Stimulated activated CD8-positive, alpha-beta memory T cell treated with anti-CD3 and anti-CD28 coated beads, Interleukin-15, amount 100 ng/mL, for 4 hours (primary cell): ENCODE measurements at places on chromosomes 2 and 18.

- DNase-seq, result no peak
Measured at GRCh38 chr2:128621074-128621473, 302.4 kb upstream of the HS6ST1 start.

DNA sequence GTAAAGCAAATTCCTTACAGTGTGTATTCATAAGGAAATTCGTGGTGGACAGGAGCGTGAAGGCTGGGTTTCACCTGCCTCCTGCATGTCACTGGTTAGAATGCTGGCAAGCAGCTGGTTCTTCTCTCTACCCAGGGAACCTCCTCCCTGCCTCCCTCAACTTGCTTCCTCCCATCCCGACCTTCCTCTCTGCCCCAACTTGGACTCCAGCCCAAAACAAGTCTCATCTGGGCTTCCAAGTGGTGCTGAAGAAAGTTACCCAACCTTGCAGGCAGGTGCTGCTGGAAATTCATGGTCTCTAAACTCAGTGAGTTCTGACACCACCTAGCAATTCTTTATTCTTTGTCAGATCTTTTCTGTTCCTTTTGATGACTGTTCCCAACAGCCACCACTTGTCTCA lies 184.5 kb downstream of the BCL2 start:
- no peak for DNase-seq

- no peak for DNase-seq
Measured at GRCh38 chr2:175027755-175028154, 22.6 kb upstream of the CHN1 start.

GRCh38 chr2:161312996-161313395 lies 4.8 kb downstream of the PSMD14 start:
- DNase-seq, result no peak

GRCh38 chr2:190589008-190589407 lies 54.5 kb upstream of the NEMP2 start:
- no peak for DNase-seq

GRCh38 chr2:143068509-143068908 lies 60.7 kb upstream of the ARHGAP15 start:
- no peak for DNase-seq

- no peak for DNase-seq
Measured at GRCh38 chr2:10992023-10992791, 80.5 kb downstream of the KCNF1 start.

GRCh38 chr2:120589771-120590608 lies 145.7 kb upstream of the GLI2 start:
- no peak for DNase-seq

GRCh38 chr18:62277045-62277444 lies 48.1 kb upstream of the TNFRSF11A start:
- no peak for DNase-seq
